Cerebellar nuclear complex (tissue), 1 donor: ENCODE measurements at places on chromosomes 13 and 19.

DNA sequence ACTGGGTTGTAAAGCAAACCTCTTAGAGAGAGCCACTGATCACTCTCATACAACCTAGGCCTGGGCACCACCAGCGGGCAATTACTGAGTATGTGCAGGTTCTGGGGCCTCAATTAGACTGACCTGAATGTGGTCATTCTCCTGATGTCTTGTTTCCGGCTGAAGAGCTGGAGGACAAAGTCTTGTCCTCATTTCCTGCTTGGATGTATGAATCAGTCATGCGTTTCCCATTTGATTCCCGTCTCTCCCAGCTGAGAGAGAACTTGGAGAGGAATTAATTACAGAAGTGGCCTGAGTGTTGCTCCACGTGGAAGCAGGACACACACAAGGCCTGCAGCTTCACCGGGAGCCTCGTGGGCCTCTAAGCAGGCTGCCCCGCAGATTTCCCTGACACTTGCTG lies 799.3 kb upstream of the ARGLU1 start:
- no peak for DNase-seq

DNA sequence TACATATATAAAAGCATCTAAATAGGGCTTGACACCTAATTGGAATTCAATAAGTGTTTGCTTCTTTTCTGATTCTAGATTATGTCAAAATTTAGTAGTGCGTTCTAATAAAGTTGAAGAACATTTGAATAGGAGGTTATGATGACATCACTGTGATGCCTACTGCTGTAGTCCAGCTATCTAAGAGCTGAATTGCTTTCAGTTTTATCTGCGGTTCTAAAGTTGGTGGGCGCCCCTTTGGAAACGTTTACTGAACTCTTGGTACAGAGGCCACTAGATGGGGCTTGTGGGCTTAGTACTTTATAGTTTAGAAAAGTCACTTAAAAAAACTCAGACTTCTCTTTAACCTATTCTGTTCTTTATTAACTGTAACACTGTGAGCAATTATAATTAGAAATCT lies 776.9 kb downstream of the GPC5 start:
- DNase-seq = no peak

GRCh38 chr19:48613024-48613851 lies 1.6 kb downstream of the FAM83E start:
- DNase-seq = no peak

DNA sequence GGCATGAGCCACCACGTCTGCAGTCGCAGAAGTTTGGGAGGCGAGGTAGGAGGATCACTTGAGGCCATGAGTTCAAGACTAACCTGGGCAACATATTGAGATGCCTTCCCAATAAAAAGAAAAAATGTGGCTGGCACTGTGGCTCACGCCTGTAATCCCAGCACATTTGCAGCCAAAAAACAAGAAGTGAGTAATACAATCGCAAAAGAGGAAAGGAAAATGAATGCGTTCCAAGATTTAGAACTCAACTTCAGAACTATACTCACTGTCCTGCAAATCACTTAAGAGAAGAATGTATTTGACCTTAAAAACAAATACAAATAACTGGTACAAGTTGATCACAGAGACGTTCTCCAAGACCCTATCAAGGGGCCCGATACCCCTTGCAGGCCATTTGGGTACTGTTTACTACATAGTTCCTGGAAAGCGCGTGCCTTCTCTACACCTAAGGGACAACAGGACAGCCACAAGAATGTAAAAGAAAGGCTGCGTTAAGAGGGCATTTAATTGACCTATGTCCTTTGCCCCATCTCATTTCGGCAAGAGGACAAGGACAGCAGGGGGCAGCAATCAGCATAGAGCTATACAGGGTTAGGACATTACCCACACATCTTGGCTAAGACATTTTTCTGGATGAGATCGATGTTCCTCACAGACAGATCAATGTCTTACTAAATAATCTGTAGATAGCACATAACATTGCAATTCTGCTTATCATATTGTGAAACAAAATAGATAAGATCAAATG lies 41.3 kb downstream of the FLT3 start:
- no peak for DNase-seq

DNA sequence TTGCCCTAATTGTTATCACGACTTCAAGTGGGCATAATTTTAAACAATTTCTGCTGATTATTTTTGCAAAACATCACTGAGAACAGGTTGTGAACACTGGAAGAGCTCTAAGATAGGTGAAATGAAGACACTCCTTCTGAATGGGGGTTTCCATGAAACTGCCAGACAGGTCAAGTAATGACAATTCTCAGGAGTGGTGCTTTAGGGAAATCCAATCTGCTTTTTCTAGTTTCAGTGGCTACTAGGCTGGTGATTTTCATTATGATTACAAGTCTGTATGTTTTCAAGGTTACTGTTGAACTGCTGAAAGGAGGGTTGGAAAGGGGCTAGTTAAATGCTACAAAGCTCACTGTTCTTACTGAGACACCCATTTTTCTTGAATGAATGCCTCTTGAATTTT lies 1724.2 kb downstream of the PCDH9 start:
- no peak for DNase-seq

DNA sequence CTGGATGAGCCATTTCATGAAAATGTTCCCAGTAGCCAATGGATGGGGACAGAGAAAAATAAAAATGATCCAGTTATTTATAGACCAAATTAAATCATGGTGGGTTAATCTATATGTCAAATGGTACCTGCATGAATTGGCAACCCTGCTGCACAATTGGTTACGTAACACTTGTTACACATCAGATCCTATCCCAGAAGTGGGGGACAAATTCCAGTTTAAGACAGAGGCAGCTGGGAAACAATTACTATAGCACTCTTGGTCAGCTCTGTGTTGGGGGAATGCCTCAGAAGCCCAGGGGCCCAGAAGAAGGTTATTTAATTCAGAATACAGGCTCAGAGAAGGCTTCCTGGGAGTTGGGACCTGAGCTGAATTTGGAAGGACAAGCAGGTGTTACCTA lies 81.1 kb upstream of the FLT1 start:
- no peak for DNase-seq

- no peak for DNase-seq
Measured at GRCh38 chr19:21824679-21825078, 11.3 kb downstream of the ZNF43 start.

- DNase-seq = no peak
Measured at GRCh38 chr19:10784257-10784656, 51.8 kb downstream of the TMED1 start.

DNA sequence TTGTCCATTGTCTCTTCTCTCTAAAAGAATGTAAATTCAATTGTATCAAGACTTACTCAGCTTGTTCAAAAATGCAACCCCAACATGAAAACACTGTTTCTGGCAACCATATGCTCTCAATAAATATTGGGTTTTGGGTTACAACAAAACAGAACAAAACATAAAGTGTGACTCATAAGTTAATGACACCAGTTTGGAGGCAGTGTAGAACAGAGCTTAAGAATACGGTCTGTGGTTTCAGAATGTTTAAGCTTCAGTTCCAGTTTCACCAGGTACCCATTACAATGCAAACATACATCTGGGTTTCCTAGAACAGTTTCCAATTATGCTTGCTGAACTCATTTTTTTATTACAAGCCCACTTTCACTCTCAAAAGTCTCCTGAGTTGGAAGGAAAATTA lies 285.8 kb upstream of the PCDH9 start:
- no peak for DNase-seq

GRCh38 chr19:29560313-29561075 lies 34.7 kb downstream of the VSTM2B start:
- no peak for DNase-seq

DNA sequence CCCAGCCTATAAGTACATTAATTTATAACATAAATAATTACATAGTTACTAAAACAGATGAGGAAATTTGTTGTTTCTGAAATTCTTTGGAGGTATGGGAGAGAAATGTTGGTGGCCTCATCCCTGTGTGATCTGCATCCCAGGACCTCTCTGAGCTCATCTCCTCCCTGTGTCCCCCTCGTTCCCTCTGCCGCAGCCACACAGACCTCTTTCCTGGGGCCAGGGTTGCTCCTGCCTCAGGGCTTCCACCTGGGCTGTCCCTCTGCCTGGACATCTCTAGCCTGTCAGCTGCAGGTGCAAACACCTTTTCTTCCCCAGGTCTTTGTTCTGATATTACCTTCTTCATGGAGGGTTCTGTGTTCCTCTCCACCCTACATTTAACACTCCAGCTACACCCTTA lies 3.9 kb downstream of the ZNF766 start:
- DNase-seq = no peak

GRCh38 chr13:36357692-36358091 lies 11.5 kb upstream of the SPART start:
- DNase-seq = no peak

DNA sequence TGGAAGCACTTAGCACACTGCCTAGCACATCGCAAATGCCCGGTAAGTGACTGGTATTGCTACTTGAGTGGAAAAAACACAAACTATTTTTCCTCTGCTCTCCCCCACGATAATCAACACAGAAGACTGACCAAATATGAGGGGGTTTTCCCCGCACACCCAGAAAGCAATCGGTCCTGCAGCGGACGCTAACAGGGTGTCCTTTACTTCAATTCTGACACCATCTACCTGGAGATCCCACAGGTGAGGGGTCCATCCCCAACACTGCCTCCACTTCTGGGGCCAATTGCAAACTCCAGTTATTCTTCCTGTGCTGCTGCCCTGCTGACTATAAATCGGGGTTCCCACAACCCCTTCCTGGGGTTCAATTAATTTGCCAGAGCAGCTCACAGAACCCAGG lies 26.2 kb upstream of the PLEKHF1 start:
- no peak for DNase-seq

DNA sequence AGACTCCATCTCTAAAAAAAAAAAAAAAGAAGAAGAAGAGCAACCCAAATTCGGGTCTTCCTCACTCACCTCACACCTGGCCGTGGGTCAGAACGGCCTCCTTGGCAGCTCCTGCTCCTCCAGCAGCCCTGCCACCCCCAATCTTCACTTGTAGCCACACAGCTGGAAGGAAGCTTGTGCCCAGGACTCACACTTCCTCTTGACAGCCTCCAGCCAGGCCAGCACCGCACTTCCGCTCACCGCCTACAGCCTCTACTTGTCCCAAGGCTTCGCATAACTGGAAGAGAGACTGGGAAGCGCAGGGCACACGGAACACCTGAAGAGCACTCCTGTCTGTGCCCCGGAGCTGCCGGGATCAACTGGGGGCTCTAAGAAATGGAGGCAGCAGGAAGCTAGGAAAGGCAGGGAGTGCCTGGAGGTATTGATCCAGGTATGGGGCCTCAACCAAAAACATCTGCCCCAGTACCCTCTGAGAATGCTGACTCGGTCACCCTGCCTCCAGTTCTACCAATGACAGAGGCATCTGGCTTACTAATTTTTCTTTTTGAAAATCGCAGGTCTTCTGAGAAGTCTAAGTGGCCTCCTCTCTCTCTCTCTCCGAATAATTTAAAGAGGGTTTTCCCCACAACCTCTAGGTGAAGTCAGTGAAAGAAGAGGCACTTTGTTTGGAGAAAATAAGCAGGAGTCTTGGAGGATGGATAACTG lies 31.1 kb upstream of the ATP12A start:
- no peak for DNase-seq

- no peak for DNase-seq
Measured at GRCh38 chr13:32911506-32911905, 104.7 kb upstream of the KL start.

- no peak for DNase-seq
Measured at GRCh38 chr13:37141011-37141410, 35.5 kb upstream of the CSNK1A1L start.

- DNase-seq = no peak
Measured at GRCh38 chr19:10514211-10515145, 2.8 kb downstream of the S1PR5 start.

DNA sequence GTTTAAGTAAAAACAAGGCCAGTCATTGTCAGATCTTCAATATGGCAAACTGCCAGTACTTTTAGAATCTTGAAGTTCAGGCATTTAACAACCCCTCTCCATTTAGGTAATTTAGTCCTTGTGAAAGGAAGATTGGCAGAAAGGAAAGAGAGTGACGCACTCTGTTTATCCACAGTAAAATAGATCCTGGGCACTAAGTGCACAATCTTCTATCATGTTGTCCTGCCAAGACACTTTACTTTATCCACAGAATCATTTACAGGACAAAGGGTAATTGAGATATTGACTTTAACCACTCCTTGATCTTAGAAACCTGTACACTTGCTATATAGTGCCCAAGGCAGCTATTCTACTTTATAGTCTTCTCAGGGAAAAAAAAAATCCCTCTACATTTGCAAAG lies 786.4 kb upstream of the SLITRK1 start:
- no peak for DNase-seq
